ENCODE measurements at places on chromosomes 5 and 9.

DNA sequence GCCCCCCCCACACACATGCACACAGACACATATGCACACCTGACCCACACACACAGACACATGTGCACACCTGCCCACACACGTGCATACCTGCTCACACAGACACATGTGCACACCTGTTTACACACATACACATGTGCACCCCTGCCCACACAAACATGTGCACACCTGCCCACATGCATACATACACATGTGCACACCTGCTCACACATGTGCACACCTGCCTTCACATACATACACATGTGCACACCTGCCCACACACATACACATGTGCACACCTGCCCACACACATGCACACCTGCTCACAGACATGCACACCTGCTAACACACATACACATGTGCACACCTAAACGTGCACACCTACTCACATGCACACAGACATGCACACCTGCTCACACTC is 147.0 kb upstream of the FOXD4L5 start:
- no peak for DNase-seq

DNA sequence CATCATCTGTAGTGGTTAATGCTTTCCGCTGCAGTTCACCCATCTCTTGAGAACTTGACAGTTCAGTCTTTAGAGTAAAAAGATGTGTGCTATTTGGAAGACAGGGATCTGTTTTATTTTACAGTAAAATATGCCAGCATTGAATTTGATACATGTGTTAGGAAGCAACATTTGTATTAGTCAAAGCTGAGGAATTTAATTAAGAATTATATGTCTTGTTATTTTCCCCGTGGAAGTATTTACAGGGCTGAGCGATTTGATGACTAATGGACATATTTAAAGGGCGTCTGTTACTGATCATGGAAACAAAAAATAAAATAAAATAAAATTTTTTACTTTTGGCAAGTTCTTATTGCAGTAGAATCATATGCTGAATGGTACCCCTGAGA is 101.3 kb downstream of the PAM start:
- no peak for DNase-seq

DNA sequence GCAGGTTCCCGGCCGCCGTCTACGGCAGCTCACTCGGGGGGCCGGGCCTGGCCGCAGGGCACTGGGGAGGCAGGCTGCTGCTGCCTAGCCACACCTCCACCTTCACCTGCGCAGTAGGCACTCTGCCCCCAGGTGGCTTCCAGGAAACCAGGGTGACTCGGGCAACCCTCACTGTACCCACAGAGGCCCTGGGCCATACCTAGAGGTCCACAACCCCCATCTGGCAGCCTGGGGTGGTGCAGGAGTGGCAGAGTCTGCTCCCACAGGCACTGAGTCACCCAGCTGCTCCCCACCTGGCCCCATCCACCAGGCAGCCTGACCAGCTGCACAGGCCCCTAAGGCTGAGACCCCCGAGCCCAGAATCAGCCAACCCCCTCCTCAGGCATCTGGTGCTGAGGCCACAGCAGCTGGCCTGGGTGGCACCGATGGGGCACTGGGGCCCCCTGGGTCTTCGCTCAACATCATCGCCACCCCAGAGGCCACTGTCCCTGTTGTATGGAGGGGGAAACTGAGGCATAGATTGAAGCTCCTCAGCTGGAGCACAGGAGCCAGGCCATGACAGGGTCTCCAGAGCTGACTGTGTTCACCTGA is 70.2 kb downstream of the KCNT1 start:
- DNase-seq: no peak

DNA sequence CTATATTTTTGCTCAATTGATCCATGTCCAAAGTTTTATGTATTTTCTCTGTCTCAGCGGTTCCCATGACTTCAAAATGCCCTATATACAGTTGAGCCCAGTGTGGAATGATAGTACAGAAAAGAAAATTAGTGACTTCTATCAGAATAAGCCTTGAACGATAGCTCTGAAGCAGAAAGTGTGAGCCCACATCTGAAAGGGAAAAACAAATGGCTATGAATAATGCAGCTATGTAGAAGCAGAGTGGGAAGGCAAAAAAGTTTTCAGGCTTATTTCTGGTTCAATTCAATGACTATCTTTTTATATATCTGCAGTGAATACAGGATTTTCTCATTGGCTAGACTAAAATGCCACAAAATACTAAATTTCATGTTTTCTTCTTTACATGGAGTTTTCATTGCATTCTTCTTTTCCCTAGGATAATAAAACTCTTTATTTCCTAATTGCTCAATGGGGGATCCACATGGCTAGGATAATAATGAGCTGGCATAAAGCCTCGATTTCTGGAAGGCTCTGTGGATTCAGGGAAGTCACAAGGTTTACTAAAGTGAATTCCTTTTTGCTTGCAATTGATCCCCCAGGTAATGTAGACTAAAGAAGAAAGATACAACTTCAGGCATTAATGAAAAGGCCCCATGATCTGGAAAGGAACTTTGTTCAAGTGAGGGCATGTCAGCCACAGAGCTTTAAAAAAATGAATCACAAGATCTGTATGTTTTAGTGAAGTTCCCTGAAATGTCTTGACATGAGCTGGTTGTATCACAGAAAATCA is 377.0 kb upstream of the RIOK2 start:
- no peak for DNase-seq

- DNase-seq: no peak
Measured at GRCh38 chr9:137749511-137749910, 128.1 kb upstream of the CACNA1B start.

DNA sequence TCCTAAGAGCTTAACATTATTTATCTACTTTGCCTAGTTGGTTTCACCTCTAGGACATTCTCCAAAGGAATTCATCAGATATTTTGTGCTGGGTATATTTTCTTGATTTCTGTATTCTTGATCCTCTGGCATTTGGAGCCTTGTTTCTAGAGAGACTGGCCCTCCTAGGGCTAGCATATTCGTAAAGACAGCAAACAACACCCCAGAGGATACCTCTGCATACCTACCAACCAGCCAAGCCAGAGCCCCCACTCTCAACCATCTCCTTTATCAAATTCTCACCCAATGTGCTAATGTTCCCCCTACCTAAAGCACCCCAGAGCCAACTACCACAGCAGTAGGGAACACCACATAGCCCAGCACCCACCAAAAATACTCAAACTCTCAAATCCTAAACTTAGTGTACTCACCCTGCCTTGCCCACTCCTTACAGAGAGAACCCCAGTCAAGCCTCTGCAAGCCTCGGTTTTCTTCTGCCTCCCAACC is 149.5 kb downstream of the SEMA5A start:
- no peak for DNase-seq

DNA sequence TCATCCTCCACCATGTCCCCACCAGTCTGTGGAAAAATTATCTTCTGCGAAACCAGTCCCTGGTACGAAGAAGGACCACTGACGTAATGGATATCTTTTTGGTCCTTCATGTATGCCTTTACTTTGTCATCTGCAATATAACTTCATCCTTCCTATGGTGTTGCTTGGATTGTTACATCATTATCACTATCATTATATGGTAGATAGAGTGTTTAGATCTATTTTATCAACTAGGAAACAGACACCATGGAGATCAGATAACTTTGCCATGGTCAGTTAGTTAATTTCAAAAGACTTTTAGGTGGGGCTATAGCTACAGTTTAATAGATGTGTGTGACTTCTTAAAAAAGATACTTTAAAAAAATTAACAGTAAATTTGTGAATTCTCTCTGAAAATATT is 23.8 kb upstream of the CAMLG start:
- DNase-seq: no peak

GRCh38 chr9:79877943-79878602 is 306.3 kb downstream of the TLE4 start:
- DNase-seq: no peak

DNA sequence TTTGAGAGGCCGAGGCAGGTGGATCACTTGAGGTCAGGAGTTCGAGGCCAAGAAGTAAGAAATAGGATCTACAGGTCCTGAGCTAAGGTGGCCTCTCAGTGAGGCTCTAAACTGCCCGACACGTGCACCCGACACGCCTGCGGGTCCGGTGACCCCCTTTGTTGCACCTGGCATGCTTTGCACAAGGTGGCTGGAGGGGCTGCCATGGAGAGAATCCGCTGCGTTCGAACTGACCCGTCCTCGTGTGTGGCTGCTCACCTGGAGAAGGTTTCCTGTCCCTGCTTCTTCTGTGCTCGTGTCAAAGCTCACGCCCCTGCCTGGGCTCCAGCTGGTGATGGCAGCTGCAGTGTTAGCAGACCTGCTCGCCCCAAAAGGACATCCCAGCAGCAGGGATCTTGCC is 5.7 kb upstream of the OLFM1 start:
- DNase-seq: peak; percentile 2

Measured in dorsolateral prefrontal cortex (tissue), 122 donors.